ENCODE measurements at places on chromosomes 11 and 22.

DNA sequence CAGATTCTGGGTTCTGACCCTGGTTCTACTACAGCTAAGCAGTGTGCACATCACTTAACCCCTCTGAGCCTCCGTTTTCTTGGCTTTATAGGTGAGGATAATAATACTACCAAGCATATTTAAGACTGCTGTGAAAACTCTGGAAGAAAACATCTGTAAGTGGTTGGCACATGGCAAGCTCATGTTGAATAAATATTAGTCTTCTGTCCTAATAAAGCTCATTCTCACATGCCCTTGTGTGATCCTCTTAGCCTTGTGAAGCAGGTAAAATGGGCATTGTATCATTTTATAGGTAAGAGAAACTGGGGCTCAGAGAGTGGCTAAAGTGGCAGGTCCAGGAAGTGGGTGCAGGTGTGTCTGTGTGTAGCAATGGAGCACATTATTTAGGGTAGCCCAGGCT, 8.5 kb downstream of the PKNOX2 start:
- no peak for DNase-seq

GRCh38 chr11:77267962-77268361, 33.5 kb downstream of the GDPD4 start:
- DNase-seq, result no peak

DNA sequence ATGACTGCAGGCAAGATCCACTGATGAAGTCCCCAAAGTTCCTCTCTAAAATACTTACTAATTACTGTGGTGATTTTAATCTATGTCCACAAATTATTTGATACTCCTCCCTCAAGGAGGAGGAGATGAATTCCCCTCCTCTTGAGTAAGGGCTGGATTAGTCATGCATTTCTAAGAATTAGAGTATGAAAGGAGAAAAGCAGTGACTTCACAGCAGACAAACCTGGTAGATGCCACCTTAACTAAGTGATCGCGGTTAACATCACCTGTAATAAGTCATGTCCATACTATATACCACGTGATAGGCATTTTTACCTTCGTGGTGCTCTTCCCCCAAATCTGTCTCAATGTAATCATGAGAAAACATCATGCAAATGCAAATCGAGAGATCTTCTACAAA, 52.0 kb upstream of the TSPAN18 start:
- DNase-seq, result no peak

DNA sequence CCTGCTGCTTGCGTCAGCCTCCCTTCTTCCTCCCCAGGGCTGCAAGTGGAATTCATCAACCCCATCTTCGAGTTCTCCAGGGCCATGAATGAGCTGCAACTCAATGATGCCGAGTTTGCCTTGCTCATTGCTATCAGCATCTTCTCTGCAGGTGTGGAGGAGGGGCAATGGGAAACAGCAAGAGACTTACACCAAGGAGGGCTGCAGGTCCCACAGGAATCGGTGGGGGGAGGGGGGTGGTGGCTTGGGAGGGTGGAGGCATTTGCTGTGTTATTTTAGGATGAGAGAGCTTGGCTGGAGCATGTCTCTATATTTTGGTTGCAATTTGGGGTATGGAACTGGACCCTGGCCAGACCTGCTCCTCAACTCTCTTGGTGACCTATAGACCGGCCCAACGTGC, 2.1 kb upstream of the MADD start:
- DNase-seq, result no peak

DNA sequence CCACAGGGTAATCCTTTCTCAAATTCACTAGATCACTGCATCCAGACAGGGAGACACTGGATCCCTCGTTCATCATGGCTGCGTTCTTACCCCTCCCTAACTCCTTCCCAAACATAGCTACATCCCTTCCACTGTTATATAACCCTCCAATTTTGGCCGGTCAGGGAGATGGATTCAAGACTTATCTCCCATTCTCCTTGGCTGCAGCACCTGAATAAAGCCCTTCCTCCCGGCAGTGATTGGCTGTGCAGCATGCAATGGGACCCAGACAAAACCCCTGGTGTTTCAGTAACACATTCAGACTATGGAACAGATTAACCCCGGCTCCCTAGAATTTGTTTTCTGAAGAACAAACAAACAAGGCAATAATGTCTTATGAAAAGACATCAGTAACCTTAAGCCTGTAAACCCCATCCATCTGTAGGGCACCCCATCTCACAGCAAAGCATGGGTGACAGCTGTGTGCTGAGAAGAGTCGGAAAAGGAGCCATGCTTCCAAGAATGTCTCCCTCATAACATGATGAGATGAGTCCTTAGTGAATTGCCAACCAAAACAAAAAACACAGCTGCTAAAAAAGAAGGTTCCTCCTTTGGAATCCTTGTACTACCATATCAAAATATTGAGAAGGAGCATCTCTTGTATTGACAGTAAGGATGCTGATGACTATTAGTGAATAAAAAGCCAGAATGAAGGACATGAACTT, 5.0 kb downstream of the MIF start:
- no peak for DNase-seq

DNA sequence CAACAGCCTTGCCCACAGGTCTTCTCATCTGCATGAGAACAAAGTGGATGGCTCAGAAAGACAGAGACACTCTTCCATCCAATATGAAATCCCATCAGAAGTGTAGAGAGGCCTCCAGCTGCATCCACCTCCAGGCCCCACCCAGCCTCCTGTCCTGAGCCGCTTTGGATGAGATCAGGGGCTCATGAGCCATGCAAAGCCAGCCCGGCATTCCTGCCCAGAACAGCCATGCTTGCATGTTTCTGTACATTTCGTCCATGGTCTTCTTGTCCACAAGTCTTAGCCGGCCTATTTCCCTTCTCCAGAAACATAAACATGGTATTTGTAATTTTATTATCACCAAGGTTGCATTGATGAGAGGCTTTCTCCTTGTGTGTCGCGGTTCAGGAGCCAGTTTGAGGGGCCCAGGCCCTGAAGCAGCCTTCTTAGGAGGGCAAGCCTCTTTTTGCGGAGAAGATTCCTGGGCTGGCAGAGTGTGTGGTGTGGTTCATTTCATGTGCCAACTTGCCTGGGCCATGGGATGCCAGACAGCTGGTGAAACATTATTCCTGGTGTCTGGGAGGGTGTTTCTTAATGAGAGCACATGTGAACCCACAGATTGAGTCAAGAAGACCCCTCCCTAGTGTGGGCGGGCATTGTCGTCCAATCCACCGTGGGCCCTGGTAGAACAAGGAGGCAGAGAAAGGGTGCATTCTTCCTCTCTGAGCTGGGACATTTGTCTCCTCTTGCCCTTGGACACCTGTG, 928.9 kb downstream of the TBC1D22A start:
- no peak for DNase-seq

DNA sequence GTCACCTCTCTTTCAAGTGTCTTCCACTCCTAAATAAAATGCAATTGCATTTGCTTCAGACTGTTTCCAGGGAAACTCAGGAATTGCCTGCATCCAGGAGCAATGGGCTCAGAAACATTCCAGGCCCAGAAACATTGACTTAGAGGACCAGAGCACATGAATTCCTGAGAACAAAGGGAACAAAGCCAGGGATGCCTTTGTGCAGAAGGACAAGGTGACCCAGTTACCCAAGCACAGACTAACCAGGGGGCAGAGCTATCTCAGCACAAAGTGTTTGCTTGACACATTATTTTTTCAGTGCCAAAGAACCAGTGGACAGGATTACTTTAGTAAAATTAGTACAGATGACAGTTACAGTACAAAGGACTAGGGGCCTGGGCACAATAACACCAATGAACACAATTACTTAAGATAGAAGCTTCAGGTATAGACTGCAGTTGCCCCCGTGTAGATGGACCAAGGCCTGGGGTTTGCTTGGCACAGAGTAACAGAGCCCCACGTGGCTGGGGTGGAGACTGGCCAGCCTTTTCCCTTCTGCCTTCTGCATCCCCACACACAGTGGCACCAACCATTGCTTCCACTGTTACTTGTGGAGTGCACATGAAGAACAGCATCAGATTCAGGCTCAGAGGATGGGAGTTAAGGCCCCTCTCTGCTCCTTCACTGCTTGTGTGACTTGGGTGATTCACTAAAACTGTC, 500.8 kb downstream of the INSC start:
- no peak for DNase-seq

DNA sequence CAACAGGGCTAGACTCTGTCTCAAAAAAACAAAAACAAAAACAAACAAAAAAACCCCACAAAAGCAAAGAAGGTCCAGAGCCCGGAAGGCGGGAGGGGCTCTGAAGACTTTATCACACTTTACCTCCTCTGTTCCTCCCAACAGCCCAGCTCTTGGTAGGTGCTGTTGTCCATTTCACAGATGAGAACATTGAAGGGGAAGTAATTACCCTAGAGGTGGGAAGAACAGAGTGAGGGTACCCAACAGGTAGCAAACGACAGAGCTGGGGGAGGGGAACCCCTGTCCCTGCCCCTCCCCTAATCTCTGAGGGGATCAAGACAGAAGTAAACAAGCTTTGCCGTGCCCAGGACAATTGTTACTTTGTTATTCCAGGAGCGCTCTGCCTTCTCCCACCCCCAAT, 1.0 kb upstream of the BIK start:
- DNase-seq, result no peak

GRCh38 chr11:76752321-76753143, 30.6 kb upstream of the TSKU start:
- DNase-seq, result no peak

DNA sequence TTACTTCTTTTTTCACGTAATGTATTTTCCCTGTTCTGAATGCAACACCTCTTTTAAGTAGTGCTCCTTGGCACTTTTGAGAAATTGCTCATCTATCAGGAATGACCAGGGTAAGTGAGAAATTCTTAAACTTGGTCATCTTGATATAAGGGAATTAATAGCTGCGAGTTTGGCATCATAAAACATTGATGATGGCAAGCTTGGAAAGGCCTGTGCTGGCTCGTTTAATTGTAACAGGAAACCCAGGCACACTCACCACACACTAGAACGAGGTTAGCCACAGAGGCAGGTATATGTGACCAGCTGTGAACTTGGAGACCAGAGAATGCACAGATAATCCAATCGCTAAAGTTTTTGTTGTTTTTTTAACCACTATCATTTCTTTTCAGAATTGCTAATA, 24.3 kb downstream of the FAM118A start:
- DNase-seq, result no peak

- DNase-seq, result no peak
Measured at GRCh38 chr11:111851636-111852035, 19.7 kb downstream of the ALG9 start.

DNA sequence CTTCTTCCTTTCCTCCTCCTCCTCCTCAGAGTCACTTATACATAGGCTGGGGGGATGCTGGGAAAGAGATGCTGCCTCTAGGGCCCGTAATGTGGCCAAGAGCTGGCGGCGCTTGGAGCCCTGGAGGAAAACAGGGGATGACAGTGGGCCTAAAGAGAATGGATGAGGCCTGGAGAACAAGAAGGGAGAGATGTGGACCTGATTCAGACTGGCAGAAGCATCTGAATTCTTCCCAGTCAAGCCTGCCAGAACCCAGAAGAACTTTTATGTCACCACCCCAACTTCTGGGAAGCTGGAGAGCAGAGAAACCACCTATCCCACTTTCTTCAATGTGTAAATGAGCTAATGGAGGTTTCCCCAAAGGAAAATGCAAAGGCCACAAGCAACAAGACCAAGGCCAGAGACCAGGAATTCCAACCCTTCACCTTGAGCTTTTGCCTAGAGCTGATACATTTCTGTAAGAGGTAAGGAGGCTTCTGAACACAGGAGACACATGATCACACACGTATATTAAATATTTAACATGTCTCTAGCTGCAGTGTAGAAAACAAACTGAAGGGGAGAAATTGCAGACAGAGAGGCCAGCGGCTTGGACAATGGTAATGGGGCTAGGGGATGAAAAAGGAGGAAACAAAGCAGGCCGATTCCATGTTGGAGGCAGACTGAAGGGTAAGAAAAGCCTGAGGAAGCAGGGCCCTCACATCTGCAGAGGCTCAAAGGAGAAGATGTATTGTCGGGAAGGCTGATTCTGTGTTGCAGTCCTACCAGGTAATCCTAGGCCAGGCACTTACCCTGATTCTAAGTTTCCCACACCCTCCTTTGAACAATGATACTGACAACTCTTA, 1.1 kb downstream of the RRP8 start:
- no peak for DNase-seq

- no peak for DNase-seq
Measured at GRCh38 chr11:2685051-2685450, 14.7 kb downstream of the KCNQ1OT1 start.

GRCh38 chr11:61495801-61496601, 12.5 kb upstream of the LRRC10B start:
- no peak for DNase-seq

GRCh38 chr22:17104336-17104935, 16.7 kb downstream of the TMEM121B start:
- no peak for DNase-seq

DNA sequence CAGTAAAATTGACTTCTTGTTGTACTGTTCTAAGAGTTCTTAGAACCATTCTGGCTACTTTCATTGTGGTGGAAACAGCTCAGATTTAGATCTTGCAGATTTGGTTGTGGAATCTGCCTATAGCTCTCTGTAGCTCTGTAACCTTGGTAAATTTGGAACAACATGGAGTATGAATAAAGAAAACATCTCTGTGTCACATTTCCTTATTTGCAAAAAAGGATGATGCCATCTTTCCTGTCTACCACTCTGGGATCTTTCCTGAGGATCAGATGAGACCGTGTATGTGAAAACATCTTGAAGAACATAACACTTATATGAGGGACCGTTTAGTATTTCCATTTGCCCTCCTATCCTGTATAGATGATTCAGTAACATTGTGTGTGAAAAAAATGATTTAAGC, 9.1 kb downstream of the ACRV1 start:
- DNase-seq, result no peak

DNA sequence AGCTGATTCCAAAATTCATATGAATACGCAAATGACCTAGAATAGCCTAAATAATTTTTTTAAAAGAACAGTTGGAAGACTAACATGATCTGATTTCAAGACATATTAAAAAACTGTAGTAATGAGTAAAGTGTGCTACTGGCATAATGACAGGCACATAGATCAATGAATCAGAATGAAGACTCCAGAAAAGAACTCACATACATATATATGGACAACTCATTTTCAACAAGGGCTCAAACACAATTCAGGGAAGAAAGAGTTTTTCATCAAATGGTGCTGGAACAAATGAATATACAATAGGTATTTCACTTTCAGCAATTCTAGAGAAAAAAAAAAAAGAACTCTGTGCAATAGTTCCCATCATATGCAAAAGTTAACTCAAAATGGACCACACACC, 33.7 kb downstream of the BTBD10 start:
- DNase-seq, result no peak

- DNase-seq, result no peak
Measured at GRCh38 chr11:88195908-88196307, 20.7 kb upstream of the RAB38 start.

GRCh38 chr22:44692662-44693007, 9.4 kb upstream of the PRR5 start:
- DNase-seq, result no peak

- no peak for DNase-seq
Measured at GRCh38 chr11:14253840-14254239, 105.1 kb downstream of the RRAS2 start.

DNA sequence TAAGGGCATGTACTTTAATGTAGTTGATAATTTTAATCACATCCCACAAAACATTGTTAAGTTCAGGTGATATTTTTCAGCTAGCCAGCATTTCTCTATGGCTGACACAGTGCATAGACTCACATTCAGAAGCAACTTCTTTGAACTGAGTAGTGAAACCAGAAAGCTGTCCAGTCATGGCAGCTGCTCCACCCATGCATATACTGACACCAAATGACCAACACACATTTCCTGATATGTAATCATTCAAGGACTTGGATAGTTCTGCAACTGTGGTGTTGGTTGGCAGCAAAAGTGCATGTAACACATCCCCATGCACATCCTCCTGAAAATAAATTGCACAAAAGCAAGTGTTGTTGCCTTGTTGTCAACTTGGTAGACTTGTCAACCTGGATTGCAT, 39.7 kb downstream of the CALCA start:
- no peak for DNase-seq

- DNase-seq, result no peak
Measured at GRCh38 chr11:1717745-1718144, 20.8 kb downstream of the KRTAP5-6 start.

Data from nephron progenitor cell (in vitro differentiated cells).